Tibial artery (tissue), 4 donors: ENCODE measurements at places on chromosomes 1 and 21.
A peak's percentile ranks its signal among the peaks of the same experiment; 100 is the strongest.

DNA sequence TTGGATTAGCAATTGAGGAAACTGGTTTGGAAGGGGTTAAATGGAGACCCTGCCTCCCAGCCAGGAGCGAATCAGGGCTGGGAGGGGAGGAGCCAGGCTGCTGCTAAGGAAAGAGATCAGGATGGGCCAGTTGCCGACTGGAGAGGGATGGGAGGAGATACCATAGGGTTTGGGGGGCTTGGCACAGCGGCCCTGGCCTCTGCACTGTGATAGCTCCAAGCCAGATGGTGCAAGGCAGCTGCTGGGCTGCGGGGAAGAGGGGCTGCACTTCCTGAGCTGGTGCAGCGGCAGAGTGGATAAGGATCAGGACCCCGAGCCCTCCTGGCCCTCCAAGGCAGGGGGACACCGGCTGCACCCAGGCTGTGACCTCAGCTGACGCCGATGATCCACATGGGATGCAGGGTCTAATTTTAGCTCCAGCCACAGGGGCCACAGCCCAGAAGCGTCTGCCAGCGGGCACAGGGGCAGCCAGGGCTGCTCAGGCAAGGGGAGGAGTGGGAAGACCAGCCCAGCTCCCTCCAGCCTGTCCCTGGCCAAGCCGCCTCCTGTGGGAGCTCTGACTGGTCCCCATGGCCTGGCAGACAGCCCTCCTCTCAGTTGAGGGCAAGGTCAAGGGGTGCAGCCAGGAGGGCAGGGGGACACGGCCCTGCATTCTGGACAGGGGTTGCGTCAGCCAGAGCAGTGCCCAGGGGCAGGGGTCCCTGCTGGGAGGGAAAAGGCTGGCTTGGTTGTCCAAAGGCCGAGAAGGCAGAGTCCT, at the start of gene EXTL1:
Gene EXTL1, plus strand, starts transcription at position 129 of the 757 bp plus-strand sequence. CDS start 872 bp downstream, outside the sequence.
- no peak for DNase-seq

DNA sequence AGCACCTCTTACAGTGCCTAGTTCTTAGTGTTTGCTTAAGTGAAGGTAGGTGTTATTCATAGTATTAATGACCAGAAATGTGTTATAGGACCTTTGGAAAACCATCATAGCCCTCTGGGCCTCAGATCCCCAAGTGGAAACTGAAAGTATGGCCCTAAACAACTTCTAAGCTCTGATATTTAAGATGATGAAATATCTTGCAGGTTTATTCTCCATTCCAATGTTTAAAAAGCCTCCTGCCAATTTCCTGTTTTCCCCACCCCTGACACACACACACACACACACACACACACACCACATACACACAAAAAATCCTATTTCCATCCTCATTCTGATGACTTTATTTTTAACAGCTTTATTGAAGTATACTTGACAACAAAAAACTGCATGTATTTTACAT, 108.2 kb downstream of the DIRAS3 start:
- DNase-seq: no peak

GRCh38 chr1:33195556-33195955, 13.7 kb upstream of the TRIM62 start:
- no peak for DNase-seq

DNA sequence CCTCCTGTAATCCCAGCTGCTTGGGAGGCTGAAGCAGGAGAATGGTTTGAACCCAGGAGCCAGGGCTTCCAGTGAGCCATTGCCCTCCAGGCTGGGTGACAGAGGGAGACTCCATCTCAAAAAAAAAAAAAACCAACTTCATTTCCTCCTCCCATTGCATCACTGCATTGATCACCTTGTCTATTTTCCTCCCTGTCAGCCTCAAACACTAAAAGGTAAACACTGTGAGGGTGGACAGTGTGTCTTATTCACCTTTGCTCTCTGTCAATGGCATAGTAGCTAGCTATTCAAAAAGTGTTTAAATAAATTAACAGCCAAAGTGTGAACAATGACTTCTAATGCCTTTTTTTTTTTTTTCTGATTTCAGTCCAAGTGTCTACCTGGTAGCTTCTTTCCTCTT, 13.4 kb upstream of the DESI2 start:
- no peak for DNase-seq

- no peak for DNase-seq
These were observed 67.7 kb downstream of the SELENOF start for GRCh38 chr1:86846164-86846647.

GRCh38 chr1:63774617-63775417, 1.0 kb downstream of the ROR1 start:
- DNase-seq: peak; percentile 54

- DNase-seq: no peak
These were observed 568 bp downstream of the TRIM45 start for GRCh38 chr1:117120774-117121588.

- peak; percentile 24 for DNase-seq
These were observed 362.2 kb upstream of the LYPLAL1 start for GRCh38 chr1:218811497-218811896.

- DNase-seq: no peak
These were observed 36.6 kb upstream of the PADI1 start for GRCh38 chr1:17168091-17168876.

DNA sequence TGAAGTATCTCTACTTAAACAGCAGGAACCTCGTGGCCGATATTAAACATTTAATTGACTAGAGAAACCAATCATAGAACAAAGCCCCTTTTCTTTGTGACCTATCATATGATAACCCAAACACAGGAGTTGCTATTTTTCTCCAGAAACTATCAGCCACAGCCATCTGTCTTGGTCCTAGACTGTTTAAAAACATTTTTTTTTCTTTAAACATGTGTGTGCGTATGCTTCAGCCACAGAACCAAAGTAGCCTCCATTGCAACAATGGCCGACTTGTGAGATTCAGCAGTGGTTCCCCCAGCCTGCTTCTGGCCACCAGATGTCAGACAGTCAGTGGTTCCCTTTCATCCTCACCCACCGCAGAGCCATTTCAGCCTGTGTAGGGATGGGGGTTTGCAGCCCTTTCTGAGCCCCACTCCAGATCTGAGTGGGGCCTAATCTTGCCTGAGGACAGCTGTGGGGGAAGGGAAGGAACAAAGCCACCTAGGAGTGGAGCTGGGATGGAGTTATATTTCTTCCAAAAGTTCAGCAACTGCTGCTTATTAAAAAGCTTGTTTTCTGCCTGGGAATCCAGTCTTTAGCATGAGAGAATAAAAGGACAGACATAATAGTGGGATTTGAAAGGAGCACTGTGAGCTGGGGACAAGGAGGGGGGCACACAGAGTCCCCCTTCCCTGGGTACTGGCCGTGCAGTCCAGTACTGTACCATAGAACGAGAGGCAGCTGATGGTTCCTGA, 11.7 kb upstream of the IGSF3 start:
- no peak for DNase-seq

DNA sequence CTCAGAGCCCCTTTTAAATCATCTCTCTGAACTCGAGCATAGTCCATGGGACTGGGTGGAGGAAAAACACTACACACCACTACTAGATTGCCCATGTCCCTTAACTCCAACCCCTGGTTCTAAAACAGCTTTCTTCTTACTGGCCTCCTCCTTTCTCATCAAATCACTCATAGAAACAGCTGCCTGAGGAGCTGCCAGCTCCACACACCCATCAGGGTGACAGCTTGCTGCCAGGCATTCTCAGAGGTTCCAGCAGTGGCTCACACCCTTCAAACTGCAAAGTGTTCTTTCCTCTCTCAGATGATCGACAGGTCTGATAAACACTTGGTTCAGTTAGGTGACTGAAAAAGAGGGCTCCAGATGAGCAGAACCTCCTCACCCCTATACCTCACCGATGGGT, 543.0 kb upstream of the PLXNA2 start:
- no peak for DNase-seq

DNA sequence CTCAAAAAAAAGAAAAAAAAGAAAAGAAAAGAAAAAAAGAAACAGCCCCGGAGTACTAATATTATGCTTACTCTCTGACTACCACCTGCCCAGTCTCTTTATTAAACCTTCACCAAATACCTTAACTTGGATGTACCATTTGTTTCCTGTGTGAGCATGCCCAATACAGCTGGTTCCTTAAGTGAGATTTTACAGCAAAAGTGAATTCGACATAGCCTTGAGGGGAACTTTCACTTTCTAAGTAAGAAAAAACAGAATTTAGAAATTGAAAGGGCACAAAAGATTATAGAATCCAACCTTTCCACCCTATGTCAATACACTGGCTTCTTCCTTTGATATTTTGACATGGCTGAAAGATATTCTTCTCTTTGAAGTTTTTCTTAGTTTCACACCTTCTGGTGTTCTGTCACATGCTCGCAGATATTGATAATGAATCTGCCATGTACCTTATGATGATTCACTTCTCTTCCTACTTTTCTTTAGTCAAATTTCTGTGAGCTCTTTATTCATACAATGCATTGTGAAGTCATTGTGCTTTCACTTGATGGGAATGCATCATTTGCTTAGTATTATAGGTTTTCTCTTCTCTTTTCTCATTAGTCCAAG, 5.2 kb upstream of the GIPC2 start:
- DNase-seq: no peak

DNA sequence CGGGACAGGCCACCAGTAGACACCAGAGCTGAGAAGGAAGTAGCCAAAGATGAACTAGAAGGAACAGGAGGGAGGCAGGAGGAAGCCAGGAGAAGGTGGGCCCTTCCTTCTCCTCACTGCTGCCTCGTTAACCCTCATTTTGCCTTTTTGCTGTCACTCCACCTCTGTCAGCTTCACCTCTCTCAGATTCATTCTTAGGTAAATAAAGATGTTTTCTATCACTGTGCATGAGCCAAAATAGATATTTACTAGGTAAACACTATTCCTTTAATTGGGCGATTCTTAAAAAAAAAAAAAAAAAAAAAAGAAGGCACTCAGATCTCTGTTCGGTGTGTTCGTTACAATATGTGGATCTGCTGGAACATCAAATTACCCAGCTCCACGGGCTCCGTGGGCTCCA, 112.3 kb downstream of the GLUL start:
- no peak for DNase-seq

- DNase-seq: no peak
These were observed 154.0 kb downstream of the RWDD3 start for GRCh38 chr1:95388031-95388430.

- DNase-seq: no peak
These were observed 15.3 kb downstream of the PYCR2 start for GRCh38 chr1:225908773-225909172.

- no peak for DNase-seq
These were observed 48.5 kb upstream of the S1PR1 start for GRCh38 chr1:101188331-101188730.

DNA sequence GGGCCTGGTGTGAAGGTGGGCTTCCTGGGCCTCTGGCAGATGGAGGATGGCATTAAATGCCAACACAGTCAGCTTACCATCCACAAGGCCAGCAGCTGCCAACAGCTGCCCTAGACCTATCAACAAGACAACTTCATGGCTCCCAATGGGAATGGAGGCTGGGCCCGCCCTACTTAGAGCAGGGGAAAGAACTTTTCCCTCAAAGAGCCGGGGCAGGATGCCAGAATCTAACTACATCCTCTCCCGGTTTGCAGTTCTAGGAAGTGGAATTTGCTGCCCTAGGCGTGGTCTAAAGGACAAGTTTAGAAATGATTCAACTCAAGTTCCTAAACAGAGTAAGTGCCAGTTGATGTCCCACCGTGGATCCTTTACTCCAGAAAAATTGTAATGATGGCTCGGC, 13.1 kb downstream of the ICMT start:
- no peak for DNase-seq

DNA sequence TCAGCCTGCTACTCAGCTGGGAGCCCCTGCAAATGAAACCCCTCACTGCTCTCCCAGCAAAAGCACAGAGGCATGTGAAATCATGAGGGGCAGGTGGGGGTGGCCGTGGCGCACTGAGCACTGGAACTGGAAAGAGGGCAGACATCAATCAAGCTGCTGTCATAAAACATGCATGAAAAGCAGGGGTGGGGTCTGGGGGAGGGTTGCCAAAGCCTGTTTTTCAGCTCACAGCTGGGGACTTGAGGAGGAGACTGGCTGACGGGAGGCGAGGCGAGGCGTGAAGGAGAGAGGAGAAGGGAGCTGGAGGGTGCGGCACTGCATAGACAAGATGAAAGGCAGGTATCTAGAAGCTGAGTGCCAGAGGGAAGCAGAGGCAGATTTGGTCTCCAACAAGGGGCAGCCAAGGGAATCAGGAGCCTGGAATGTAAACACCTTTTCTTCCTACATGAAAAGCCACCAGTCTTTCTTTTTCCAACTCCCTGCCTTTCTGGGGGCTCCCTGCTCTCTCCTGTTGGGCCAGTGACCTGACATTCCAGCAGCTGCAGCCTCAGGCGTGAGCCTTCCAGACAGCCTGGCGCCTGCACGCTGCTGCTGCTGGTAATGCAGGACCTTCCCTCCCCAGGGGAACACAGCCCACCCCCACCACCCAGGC, 87.0 kb downstream of the NMNAT2 start:
- DNase-seq: no peak

- DNase-seq: no peak
These were observed 18.0 kb downstream of the C8A start for GRCh38 chr1:56872597-56872996.

DNA sequence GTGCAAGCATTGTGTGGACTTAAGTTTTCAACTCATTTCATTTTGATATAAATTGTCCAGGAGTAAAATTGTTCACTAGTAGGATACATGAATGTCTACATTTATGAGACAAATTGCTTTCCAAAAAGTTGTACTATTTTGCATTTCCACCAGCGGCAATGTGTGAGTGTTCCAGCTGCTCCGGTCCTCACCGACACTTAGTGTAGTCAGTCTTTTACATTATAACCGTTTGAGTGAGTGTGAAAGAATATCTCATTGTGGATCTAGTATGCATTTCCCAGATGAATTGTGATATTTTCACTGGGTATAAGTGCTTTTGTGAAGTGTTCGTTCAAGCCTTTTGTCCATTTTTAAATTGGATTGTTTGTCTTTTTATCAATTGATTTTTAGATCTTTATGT, 111.5 kb upstream of the ARHGEF16 start:
- no peak for DNase-seq

DNA sequence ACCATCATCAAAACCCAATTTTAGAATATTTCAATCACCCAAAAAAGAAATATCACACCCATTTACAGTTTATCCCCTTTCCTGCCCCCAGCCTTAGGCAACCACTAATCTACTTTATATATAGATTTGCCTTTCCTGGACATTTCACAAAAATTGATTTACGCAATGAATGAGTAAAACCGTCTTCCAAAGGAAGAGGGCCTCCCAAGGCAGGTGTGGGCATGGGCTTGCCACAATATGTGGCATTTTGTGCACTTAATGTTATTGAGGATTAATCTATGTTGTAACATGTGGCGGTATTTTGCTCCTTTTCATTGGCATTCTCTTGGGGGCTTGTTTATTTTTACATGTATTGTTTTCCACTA, 11.8 kb upstream of the BMP8B start:
- DNase-seq: no peak
